ENCODE measurements at places on chromosomes 11 and 22.

- no peak for DNase-seq
These were observed 2.1 kb upstream of the HSPA8 start for GRCh38 chr11:123063826-123064657.

- no peak for DNase-seq
These were observed 20.6 kb downstream of the POLR3H start for GRCh38 chr22:41523464-41524221.

DNA sequence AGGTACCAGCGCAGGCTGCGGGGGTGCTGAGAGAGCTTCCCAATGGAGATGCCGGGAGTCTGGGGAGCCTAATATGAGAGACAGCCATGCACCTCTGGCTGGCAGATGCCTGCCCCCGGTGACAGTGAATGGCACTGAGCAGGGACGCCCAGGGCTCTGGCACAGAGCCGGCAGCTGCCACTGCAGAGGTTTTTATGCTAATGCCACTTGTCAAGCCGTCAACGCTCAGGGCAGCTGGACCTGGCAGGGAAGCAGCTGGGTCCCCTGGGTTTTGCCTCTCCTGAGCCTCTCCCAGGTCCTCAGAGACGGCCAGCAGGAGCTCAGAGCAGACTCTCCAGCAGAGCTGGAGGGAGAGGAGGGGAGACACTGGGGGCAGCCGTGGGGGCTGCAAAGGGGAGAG lies 573.6 kb downstream of the BUD13 start:
- no peak for DNase-seq

DNA sequence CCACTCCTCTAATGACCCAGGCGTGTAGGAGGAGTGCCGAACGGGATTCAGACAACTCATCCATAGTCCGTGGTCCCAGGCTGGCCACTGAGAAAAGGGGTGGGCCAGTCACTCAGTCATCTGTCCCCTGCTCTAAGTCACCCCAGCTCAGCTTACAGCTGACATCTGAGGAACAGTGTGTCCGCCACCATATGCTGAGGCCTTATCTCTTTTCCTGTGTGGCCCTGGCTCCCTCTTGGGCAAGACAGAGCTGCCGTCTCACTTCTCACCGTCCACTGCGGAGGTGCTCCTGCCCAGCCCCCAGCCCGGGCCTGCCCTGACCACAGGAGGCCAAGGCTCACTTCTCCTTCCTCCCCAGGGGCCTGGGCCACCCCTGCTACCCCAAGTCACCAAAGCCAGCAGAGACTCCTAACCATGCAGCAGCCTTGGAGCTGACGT lies 6.8 kb downstream of the CCDC86 start:
- DNase-seq, result no peak

- no peak for DNase-seq
These were observed 64.8 kb downstream of the MIAT start for GRCh38 chr22:26722159-26722558.

DNA sequence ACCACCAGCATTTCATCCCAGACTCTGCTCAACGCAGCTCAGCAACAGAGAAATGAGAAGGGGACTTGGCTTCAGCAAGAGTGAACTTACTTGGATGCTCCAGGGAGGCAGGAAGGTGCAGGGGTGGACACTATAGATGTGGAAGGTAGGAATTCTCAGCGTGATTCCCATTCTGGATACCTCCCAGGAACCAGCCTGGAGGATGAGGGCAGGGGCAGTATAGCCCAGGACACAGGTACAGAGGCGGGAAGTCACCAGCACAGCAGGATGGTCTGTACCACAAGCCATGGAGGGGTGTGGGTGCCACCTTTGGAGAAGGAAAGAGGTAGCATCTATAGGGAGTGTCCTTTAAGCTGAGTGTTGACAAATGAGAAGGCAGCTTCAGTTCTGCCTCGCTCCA lies 1275.2 kb downstream of the TBC1D22A start:
- DNase-seq, result no peak

GRCh38 chr11:39374963-39375698 lies 2084.3 kb downstream of the LRRC4C start:
- DNase-seq, result peak; percentile 8

GRCh38 chr11:32148895-32149294 lies 58.0 kb downstream of the RCN1 start:
- no peak for DNase-seq

DNA sequence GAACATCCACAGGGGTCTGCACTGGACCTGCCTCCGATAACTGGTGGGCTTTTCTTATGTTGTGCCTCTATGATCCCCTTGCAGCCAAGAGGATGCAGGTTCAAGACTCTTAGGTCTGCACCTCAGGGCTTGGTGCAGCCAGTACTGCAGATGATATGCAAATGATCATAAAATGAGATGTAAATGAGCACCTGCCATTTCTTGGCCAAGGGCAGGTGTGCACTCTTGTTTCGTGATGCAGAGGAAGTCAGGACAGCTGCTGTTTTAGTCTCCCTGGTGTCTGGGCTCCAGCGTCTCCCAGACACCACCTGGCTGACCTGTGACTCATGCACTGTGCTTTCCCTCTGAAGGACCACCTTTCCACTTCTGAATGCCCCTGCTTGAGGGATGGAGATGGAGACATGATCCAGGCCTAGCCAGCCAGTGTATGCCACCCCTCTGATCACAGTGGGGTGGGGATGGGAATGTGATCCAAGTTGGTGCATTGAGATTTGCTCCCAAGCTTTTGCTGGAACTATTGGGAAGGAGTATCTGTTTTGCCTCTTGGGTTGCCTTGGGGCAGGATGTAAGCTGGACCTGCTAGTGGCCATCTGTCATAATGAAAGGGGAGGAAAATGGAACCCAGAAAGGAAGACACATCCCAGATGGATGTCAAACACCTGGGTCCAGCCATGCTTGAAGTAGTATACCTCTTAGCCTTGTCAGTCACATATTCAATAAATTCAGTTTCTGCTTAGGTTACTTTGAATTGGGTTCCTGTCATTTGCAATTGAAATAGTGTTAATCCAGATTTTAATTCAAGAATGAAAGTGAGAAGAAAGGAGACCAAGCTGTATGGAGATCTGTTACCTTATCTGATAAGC lies 3.3 kb upstream of the KCNJ11 start:
- no peak for DNase-seq

- no peak for DNase-seq
These were observed 706 bp downstream of the DCPS start for GRCh38 chr11:126304457-126305075.

GRCh38 chr11:6356503-6357055 lies 33.7 kb upstream of the SMPD1 start:
- DNase-seq, result no peak

GRCh38 chr11:75779960-75780359 lies 11.4 kb downstream of the DGAT2 start:
- DNase-seq, result no peak

DNA sequence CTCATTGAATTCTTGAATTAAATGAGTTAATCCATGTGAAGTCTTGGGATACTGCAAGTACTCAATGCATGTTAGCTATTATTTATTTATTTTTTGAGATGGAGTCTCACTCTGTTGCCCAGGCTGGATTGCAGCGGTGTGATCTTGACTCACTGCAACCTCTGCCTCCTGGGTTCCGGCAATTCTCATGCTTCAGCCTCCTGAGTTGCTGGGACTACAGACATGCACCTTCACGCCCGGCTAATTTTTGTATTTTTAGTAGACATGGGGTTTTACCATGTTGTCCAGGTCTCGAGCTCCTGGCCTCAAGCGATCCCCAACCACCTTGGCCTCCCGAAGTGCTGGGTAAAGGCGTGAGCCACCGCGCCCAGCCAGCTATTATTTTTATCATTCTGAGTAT lies 9.4 kb downstream of the MMP7 start:
- DNase-seq, result no peak

DNA sequence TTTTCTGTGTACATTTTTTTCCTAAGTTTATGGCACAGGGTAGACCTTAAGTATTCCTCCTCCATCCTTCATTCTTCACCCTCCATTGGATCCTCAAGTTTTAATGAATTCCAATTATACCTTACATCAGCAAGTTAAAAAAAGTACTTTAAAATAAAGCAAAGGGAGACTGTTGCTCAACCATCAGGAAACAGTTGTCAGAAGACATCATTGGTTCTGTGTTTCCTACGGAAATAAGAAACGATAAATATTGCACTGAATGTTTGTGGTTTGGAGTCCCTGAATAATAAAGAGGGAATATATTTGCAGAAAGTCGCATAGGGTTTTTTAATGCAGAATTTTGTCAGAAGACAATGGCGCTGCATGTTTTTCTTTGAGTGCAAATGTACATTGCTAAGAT lies 28.1 kb upstream of the LDHA start:
- no peak for DNase-seq

DNA sequence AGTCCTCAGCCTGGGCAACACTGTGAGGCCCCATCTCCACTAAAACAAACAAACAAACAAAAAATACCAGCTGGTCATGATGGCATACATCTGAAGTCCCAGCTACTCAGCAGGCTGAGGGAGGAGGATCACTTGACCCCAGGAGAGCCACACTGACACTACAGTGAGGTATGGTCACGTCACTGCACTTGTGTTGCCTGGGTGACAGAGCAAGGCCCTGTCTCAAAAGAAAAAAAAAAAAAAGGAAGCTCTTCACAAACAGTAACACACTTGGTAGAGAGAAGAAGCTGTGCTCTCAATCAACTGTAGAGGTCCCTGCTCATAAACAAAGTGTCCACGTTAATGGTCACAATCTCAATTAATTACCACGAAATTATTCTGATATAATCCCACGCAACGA lies 401.6 kb upstream of the CCDC90B start:
- DNase-seq, result no peak

DNA sequence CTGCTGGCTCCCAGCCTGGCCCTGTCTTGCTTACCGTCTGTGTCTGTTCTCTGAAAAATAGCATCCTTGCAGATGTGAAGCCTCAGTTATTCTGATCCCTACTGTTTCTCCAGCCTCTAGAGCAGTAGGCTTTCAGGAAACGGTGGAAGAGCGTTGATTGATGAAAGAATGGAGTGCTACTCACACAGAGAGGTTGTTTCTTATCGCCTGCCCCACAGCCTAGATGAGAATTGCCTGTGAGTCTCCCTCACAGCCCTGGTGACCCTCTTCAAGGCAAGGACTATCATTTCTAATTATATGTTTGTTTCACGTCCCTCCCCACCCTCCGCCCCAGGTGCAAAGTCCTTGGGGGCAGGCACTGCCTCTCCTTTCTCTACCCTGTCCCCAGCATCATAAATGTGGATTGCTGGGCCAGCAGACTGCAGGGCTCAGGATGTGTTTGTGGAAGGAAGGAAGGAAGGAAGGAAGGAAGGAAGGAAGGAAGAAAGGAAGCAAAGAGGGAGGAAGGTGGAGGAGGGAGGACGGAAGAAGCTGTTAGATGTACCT lies 575.3 kb upstream of the B3GAT1 start:
- no peak for DNase-seq

- no peak for DNase-seq
These were observed 66.4 kb upstream of the KCNQ1OT1 start for GRCh38 chr11:2766166-2766565.

- DNase-seq, result no peak
These were observed 4.9 kb downstream of the RIC8A start for GRCh38 chr11:212150-213100.

- no peak for DNase-seq
These were observed 6.0 kb downstream of the OSM start for GRCh38 chr22:30260682-30261081.

DNA sequence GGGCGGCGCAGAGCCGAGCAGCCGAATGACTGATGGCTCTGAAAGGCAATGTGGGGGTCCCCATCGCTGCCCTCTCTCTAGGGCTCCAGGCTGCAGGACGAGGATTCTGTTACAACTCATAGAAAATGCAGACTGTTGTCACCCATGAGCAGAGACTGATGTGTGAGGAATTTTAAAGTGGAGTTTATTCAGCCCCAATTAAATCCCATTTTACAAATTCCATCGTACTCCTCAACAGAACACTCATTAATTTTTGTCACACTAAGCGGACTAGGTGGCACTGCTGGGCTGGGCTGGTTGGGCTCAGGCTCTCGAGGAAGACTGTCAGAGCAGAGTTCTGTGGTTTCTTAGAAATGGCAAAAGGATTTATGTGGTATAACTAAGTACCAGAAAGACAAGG lies 102.6 kb upstream of the SPON1 start:
- no peak for DNase-seq

Data from HEK293T (cell line).